SK-N-DZ (cell line): ENCODE measurements at places on chromosomes 13 and 19.

- peak; percentile 47 for DNase-seq
Measured at GRCh38 chr13:40790154-40790616, 774 bp downstream of the SLC25A15 start.

DNA sequence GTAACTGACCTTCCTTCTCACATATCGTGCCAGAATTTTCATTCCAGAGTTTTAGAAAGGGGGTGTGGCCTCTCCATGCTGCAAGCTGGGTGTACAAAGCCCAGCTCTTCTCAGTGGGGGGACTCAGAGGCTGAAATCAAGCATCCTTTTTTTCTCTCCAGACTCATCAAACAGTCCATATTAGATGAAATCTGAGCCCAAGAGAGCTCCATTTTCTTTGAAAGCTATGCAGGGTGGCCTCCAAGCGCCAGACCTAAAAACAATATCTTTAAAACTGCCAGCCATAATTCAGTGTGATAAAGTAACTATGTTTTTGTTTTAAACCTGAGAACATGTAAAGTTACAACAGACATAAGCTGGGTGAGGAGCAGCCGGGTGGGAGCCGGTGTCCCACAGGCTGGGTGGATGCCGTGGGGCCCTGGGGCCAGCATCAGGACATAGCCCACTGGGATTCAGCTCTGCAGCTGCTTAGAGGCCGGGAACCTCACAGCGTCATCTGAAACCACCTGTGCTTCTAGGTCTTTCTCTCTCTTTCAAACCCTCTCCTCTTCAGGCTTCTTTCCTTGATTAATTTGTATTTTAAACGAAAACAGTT, 249.2 kb downstream of the ZNF536 start:
- no peak for DNase-seq

DNA sequence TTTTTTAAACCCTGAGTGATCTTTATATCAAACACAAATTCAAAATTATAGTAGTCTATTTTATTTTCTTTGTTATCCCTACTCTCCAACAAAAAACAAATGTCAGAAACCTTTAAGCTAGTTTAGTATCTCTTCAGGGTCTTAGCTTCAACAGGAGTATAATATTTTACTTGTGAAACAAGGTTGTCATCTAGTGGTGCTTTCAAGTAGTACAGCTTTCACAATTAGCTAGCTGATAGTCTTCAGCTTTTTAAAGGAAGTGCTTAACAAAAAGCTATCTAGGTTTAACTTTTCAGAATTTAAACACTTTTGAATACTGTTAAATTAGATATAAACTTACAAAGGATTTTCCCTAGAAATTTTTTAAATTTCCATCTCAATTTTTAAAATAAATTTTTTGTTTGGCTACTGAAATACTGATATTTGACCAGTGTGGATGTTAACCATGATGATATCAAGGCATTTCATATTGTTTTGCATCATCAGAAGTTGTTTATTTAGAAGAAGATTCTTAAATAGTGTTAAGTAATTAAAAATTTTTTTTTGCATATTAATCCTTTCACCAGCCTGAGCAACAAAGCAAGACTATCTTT, 34.2 kb downstream of the TDRD3 start:
- peak; percentile 68 for DNase-seq

- DNase-seq = no peak
Measured at GRCh38 chr13:58181111-58181510, 549.6 kb downstream of the PCDH17 start.

DNA sequence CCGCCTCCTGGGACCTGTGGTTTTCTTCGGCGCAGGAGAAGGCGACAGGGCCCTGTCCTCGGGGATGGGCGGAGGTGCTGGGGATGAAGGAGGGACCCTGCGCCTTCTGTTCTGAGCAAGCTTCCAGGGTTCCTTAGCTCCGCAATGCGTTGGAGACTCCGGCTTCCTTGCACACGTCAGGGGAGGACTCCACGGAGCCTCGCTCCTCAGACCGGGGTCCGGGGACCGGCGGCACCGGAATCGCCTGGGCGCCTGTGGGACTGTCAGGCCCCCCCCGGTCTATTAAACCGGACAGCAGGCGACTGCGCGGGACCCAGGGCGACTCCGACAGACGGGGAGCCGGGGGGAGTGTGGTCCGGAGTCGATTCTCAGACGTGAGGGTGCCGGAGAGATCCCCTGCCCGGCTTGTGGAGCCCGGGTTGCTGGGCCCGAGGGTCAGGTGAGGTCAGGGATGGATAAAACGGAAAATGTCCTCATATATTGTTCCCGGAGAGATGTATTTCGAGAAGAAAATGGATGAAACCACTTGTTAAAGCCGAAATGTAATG, 227.4 kb downstream of the TEX29 start:
- no peak for DNase-seq

DNA sequence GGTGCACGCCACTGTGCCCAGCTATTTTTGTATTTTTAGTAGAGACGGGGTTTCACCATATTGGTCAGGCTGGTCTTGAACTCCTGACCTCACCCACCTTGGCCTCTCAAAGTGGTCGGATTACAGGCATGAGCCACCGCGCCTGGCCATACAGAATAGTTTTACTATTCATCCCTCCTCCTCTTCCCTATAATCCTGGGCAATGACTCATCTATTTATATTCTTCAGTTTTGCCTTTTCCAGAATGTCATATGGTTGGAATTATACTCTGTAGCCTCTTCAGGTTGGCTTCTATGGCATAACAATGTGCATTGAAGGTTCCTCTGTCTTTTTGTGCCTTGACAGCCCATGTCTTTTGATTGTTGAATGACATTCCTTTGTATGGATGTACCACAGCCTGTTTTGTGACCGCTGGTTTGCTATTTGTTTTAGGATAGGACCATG, 22.2 kb upstream of the LRP3 start:
- DNase-seq = no peak

DNA sequence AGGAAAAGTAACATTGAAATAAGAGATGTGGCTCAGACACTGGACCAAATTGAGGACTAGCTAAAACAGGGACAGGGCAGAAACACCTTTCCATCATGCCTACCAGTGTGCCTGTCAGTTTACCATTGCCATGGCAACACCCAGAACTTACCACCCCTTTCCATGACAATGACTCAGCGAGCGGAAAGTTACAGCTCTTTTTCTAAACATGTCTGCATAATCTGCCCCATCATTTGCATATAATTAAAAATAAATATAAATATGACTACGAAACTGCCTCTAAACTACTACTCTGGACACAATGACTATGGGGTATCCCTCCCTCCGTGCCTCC, 96.0 kb downstream of the UBL3 start:
- no peak for DNase-seq

DNA sequence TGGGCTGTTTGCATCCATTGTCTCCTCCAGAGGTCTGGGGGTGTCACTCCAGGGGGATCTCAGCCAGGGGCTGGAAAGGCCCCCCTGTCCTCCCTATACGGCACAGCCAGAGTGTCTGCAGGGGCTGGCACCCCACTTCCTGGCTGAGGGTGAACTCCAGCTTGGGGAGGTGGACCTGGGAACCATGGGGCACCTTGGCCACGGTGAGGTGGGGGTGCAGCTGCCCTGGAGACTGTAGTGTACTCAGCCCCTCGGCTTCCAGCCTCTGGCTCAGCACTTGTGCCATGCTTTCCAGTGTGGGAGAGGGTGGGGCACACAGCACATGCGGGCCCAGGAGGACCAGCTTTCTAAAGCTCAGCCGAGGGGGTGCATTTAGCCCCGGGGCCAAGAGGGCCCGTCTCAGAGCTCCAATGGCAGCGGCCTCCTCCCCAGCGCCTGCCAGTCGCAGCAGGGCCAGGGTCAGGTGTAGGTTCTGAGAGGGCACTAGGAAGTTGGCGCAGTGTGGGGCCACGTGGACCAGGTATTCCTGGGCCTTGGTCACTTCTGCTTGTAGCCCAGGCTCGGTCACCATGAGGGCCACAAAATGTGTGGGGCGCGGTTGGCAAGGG, 1.4 kb downstream of the LENG9 start:
- DNase-seq = no peak

DNA sequence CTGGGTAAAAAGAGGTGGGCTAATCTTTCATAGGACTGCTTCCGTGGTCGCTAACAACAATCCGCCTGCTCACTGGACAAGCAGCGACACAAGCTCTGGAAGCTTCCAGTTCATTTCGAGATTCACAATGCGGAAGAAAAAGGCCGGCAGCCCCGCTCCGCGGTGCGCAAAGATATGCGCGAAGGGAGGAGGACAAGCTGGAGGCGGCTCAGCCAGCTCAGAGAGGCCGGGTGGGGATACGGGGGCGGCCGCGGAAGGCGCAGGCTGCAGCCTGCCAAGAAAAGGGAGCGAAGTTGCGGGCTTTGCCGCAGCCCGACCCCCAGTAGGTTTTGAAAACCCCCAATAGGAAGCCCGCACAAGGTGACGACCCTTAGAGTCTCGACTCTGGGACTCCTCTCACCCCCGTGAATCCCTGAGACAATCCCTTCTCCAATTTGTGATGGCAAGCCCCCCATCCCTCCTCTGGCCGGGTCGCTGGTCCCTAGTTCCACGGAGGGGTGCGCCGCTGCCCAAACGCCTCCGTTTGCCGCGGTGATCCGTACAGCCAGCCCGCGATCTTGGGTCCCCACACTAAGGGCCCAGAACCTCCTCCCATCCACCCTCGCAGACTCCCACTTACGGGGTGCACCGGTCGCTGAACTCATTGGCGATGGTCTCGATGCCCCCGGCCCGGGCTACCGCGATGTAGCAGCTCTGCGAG, 697 bp downstream of the HSPH1 start:
- peak; percentile 76 for DNase-seq

DNA sequence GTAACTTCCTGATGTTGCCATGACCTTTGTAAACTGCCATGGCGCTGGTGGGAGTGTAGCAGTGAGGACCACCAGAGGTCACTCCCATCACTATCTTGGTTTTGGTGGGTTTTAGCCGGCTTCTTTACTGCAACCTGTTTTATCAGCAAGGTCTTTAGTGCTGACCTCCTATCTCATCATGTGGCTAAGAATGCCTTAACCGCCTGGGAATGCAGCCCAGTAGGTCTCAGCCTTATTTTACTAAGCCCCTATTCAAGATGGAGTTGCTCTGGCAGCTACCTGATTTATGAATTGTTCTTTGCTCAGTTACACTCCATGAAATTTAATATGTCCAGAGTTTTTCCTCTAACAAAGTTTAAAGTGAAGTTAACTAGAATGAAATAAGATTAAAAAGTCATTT, 4.6 kb upstream of the EPS15L1 start:
- DNase-seq = peak; percentile 26

GRCh38 chr13:80151016-80151415, 189.9 kb downstream of the SPRY2 start:
- no peak for DNase-seq

GRCh38 chr19:8308891-8309291, 733 bp upstream of the CD320 start:
- DNase-seq = no peak

DNA sequence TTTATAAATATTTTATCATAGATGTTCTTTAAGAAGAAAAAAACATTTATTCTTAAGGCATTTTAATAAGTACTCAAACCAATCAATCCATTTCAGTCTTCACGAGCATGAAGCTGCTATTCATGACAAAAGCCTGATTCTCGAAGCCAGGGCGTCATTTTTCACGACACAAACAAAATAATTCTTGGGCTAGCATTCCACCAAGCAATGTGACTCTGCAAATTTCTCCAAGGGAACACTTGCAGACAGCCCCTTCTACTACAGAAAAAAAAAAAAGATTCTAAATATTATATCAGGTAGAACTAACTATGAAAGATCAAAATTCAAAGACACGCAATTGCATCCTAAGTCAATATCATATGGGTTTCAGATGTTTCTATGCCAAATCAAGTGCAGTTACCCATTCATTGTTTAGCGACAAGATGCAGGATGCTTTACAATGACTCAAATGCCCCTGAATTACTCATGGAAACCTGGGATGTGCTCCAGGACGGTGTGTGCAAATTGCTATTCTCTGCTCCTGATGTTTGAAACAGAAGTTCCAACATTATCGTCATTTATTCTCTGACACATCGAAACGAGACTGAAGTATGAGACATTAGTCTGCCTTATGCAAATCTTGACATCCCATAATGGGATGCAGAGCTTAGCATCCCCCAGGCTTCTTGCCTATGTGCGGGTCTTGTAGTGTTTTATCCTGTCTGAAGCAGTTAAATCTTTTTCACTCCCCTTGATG, 517.7 kb downstream of the MYO16 start:
- no peak for DNase-seq

GRCh38 chr19:3225169-3225485, 666 bp downstream of the CELF5 start:
- no peak for DNase-seq

DNA sequence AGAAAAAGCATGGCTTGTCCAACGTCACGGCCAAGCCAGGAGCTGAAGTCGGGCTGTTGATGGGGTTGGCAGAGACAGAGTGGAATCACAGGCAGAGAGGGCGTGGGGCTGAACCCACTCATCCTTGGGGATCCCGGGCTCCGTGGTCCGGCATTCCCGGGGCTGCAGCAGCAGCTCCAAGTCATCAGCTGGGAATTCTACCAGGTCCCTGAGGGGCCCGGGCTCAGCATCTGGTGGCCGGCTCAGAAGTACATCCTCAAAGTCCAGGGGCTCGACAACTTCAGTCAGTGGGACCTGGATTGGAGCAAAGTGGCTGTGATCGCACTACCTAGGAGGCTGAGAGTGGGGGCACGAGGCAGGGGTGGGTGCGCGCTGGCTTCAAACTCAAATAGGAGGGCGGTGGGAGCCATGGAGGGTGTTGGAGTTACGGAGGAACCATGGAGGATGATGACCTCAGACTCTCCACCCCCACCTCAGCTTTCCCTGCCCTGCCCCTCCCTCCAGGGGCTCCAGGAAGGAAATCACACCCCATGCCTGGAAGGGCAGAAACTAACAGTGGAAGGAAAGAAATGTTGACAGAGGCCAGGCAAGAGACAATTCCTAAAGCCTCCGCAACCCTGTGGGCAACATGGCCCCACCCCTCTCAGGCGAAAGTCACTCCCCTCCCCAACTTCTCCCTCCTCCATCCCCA, 9.5 kb downstream of the DOCK6 start:
- DNase-seq = no peak

DNA sequence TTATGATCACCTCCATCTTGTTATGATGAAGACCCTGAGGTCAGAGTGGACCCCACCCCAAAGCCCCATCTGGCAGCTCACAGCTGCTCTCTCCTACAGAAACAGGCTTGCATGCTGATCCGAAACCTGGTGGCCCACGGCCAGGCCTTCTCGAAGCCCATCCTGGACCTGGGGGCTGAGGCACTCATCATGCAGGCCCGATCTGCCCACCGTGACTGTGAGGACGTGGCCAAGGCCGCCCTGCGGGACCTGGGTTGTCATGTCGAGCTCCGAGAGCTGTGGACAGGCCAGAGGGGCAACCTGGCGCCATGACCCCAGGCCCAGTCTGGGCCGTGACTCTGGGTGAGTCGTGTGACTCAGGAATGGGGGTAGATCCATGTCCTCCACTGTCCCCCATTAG, 6.5 kb upstream of the SLC25A42 start:
- DNase-seq = no peak

- DNase-seq = no peak
Measured at GRCh38 chr19:43315851-43316250, 37.6 kb upstream of the CD177 start.

GRCh38 chr13:21014139-21014501, 47.3 kb downstream of the LATS2 start:
- no peak for DNase-seq

- DNase-seq = no peak
Measured at GRCh38 chr19:19570571-19570970, 32.5 kb downstream of the CILP2 start.
